ENCODE measurements at places on chromosomes 6 and 20.
A peak's percentile ranks its signal among the peaks of the same experiment; 100 is the strongest.

- DNase-seq = no peak
Observed at GRCh38 chr6:32967151-32968091, 973 bp upstream of the BRD2 start.

DNA sequence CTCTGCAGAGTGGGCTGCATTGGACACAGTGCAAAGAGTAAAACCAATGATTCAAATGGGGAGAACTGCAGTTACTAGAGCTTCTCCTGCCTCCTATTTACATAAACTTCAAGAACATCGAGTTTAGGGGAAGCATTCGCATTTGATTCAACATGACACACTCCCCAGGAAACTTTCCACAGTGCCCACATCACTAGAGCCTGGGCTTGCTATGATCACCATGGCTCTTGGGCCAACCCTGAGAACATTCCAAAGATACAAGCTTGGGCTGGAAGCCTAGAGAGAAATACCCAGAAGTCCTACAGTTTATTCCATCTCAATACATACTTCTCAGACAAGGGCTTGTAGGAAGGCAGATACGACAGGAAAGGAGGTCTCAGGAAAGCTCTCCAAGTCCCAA is 337.9 kb downstream of the CD83 start:
- DNase-seq = no peak

- DNase-seq = no peak
Observed at GRCh38 chr6:30835576-30835975, 48.7 kb upstream of the DDR1 start.

DNA sequence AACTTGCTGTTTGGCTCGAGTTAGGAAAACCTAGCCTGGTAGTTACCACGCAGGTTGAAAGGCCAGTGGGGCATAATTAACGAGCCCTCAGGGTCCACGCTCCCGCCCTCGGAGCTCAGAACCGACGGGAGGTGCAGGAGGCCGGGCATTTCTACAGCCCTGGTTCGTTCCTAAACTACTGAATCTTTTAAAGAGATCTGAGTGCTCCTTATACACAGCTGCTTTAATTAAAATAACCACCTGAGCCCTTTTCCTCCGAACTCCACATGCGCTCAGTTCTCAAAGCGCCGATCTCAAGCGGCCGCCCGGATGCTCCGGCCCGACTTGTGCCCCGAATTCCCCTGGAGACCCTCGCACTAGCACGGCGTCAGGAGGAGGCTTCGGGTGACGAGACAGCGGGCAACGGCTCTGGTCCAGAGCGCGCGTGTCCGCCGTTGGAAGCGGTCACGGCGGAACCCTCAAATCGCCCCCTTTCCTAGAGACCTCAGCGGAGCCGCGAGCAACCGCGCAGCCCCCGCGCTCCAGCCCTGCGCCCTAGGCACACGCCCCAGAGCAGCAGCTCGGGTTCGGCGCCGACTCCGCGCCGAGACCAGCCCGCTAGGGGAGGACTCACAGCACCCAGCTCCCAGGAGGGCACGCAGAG is 397 bp downstream of the WDR27 start:
- DNase-seq = no peak

- no peak for DNase-seq
Observed at GRCh38 chr20:1377984-1378734, 14.7 kb downstream of the FKBP1A start.

DNA sequence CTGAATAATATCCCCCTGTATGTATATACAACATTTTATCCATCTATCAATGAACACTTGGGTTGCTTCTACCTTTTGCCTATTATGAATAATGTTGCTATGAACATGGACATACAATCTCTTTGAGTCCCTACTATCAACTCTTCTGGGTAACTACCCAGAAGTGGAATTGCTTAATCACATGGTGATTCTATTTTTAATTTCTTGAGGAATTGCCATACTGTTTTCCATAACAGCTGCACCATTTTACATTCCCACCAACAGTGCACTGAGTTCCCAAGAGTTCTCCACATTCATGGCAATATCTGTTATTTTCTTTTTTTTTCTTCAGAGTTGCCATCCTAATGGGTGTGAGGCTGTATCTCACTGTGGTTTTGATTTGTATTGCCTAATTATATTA is 88.3 kb downstream of the ZHX3 start:
- no peak for DNase-seq

DNA sequence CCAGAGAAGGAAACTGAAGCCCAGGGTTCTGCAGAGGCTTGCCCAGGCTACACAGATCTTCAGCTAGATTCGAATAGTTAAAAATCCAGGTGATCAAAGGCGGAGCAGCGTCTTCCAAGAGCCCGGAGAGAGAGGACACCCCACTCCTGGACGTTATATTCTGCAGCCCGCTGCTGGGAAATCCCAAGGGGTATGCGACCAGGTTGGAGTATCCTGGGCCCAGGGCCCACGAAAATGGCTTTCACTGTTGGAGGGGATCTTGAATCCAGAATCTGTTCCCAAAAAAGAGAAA is 44.9 kb upstream of the HLA-E start:
- DNase-seq = no peak

DNA sequence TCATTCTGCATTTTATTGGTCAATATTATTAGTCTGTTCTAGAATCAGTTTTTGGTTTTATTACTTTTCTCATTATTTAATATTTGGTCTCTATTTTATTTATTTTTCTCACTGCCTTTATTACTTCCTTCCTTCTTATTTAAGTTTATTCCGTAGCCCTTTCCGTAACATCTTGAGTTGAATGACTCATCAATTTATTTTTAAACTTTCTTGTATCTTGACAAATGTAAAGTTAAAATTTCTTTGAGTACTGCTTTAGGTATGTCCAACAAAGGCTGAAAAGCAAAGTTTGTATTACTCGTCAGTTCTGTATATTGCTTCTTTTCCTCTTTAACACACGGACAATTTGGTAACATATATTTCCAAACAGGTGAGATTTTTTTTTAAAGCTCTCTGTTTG is 192.0 kb downstream of the CD109 start:
- DNase-seq = no peak

- DNase-seq = no peak
Observed at GRCh38 chr6:34969662-34970265, 80.7 kb downstream of the ANKS1A start.

DNA sequence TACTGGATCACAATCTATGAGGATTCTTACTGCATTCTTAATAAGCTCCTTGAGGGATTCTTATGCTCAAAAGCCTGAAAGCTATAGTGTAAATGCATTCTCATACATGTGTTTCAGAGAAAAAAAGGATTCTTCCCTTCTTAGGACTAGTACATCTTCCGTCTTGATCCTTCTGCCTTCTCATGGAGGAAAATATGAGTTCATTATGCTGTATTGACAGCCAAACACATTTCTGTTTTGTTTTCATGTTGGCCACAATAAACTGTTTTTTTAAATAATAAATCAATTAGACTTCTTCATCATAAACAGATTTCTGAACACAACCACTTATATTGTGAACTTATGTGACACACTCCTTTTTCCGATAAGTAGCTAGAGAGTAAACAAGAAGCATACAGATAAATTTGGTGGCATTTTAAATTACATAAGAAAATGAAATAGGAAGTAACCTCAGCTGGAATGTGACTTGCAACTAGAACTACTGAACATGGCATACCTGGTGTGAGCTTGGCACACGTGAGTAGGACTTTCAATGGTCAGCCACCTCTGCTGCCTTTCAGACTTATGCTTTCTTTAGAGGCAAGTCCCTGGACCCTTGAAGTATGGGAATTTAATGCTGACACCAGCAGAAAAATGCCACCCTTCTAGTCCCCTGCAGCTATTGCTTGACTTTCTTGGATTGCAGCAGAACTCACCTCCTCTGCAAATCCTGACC is 350.4 kb downstream of the BCKDHB start:
- DNase-seq = no peak

GRCh38 chr20:41373931-41374920 is 7.6 kb upstream of the EMILIN3 start:
- no peak for DNase-seq

- no peak for DNase-seq
Observed at GRCh38 chr20:62876902-62877816, 15.5 kb upstream of the TCFL5 start.

- no peak for DNase-seq
Observed at GRCh38 chr20:2042400-2042799, 48.5 kb upstream of the PDYN start.

GRCh38 chr6:6392214-6393068 is 72.0 kb upstream of the F13A1 start:
- DNase-seq = no peak

- DNase-seq = peak; percentile 27
Observed at GRCh38 chr20:8018958-8019245, 659 bp downstream of the TMX4 start.

GRCh38 chr6:127100510-127101140 is 17.8 kb upstream of the RSPO3 start:
- no peak for DNase-seq

GRCh38 chr6:57822896-57823358 is 505.5 kb downstream of the PRIM2 start:
- DNase-seq = no peak

GRCh38 chr20:57449398-57450354 is 58.5 kb downstream of the RBM38 start:
- DNase-seq = no peak

- DNase-seq = no peak
Observed at GRCh38 chr6:45483021-45483420, 105.3 kb upstream of the SUPT3H start.

DNA sequence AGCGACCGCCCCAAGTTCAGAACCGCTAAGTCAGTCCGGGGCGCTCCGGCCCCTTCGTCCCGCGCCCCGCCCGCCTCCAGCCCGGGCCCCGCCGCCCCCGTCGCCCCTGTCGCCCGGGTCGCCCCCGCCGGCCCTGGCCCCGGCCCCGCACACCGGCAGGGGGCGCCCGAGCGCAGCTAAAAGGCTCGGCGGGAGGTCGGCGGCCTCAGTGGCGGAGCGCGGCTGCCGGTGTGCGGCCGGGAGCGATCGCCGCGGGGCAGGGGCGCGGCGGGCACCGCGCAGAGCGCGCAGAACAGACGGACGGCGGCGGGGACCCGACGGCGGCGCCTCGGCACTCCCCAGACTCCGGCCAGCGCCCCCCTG is at the start of gene FNDC1:
Gene FNDC1 (plus strand): TSS at position 208 of the 363 bp plus-strand sequence. CDS start 197 bp downstream, outside the sequence.
- no peak for DNase-seq

DNA sequence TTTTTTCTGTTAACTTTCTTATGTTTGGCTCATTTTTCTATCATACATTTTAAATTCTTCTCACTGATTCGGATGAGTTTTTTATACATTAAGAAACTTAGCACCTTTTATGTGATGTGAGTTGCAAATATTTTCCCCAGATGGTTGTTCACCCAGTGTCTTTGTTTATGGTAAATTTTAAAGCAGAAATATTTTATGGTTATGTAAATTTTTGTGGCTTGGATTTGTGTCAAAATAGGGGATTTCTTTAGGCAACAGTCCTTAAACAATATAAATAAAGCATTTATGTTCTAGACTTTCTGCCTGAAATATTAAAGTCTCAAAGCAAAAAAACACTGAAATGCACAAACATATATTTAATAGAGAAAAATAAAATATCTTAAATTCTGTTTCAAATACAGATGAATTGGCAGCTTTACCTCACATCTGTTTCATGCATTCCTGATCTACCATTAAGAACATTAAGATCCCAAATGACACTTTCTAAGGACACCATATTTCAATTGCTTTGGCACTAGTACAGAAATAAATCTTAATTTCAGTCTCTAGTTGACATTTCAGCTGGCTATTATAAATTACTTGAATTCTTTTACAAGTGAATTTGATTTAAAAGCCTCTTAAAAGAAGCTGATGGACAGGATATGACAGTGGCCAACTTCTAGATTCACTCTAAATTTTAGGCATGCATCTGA is 646.6 kb downstream of the HACE1 start:
- DNase-seq = no peak

DNA sequence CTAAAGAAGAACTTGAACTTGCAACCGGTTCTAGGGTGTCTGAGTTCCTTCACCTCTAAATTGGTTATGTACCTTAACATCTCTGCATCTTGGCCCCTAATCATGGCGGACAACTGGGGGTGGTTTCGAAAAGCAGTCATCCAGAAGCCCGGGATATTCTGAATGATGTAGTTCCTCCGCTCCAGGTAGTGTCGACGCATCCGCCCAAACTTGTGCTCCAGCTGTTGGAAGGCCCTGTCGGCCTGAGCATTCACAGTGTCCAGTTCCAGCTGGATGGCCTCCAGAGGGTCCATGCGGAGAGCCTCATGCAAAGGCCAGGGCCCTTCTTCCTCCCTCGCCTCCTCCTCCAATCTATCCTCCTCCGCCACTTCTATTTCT is 887 bp downstream of the TSPYL1 start:
- DNase-seq = no peak

DNA sequence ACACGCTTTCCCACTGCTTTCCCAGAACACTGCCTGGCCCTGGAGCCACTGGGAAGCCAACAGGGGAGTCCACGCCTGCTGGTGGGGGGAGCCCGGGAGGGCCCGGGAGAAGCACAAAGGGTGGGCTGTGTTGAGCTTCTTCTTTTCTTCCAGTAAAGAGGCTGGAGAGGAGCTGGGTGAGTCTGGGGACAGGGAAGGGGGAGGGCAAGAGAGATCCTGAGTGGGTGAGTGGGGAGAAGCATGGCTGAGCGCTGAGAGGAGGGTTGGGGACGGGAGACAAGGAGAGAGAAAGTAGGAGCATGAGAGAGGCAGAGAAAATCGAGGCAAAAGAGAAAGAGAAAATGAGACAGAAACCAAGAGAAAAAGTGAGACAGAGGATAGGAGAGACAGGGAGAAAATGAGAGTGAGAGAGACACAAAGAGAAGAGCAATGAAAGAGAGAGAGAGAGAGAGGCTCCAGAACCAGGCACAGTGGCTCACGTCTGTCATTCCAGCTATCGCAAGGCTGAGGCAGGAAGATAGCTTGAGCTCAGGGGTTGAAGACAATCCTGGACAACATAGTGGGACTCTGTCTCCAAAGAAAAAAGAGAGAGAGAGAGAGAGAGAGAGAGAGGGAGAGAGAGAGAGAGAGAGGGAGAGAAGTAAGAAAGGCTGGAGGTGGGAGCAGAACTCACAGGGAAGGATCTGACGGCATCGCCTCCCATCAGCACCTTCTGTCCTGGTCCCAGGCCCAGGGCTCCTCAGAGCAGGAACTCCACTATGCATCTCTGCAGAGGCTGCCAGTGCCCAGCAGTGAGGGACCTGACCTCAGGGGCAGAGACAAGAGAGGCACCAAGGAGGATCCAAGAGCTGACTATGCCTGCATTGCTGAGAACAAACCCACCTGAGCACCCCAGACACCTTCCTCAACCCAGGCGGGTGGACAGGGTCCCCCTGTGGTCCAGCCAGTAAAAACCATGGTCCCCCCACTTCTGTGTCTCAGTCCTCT is 2.0 kb downstream of the LST1 start:
- DNase-seq = no peak

- DNase-seq = no peak
Observed at GRCh38 chr6:75494290-75494689, 690 bp upstream of the FILIP1 start.

- DNase-seq = no peak
Observed at GRCh38 chr20:53902968-53903651, 167.3 kb downstream of the BCAS1 start.

GRCh38 chr6:146339716-146340115 is 203.9 kb upstream of the RAB32 start:
- DNase-seq = no peak

Measured in stimulated activated CD8-positive, alpha-beta memory T cell treated with anti-CD3 and anti-CD28 coated beads, Interleukin-7, amount 100 ng/mL, for 1 hour (primary cell).